ENCODE measurements at places on chromosomes 7 and 10. TPM values are rescaled to one million over a fixed set of nuclear protein-coding genes. Genes with fewer than 3 reads are reported as not detected.

- no peak overlapping the region for H3K4me3 ChIP-seq
- H3K27ac ChIP-seq: no peak overlapping the region
- no peaks in the 10 kb centered on the region for H3K36me3 ChIP-seq
- no peak for DNase-seq
Measured at GRCh38 chr7:138223402-138223879, 147.2 kb downstream of the AKR1D1 start.

DNA sequence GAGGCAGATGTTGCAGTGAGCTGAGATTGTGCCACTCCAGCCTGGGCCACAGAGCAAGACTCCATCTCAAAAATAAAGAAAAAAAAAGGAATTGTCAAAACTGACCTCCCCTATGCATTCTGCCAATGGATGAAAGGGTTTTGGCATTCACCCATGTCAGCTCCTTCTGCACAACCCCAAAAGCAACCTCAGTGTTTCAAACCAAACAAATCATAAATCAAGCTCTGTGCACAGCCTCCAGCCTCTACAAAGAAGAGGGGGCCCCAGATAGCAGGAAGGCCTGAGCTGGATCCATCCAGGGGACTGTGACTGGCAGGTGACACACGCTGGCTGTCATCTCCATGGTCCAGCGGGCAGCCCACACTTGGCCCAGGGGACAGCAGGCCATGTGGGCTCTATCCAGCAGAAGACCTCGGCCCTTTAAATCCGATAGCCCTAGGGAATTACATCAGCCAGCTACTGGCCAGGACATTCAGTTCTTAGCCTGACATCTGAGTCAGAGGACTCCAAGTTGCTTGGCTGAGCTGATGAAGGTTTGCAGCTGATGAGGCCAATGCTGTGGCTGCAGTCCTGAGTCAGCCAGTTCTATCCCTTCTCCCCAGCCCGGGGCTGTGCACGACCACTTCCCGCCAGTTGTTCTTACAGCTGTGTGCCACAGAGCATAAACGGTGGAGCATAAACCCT lies 52.0 kb upstream of the FIGNL1 start:
- no peaks in the 10 kb centered on the region for H3K4me1 ChIP-seq
- no peaks in the 10 kb centered on the region for H3K27me3 ChIP-seq

DNA sequence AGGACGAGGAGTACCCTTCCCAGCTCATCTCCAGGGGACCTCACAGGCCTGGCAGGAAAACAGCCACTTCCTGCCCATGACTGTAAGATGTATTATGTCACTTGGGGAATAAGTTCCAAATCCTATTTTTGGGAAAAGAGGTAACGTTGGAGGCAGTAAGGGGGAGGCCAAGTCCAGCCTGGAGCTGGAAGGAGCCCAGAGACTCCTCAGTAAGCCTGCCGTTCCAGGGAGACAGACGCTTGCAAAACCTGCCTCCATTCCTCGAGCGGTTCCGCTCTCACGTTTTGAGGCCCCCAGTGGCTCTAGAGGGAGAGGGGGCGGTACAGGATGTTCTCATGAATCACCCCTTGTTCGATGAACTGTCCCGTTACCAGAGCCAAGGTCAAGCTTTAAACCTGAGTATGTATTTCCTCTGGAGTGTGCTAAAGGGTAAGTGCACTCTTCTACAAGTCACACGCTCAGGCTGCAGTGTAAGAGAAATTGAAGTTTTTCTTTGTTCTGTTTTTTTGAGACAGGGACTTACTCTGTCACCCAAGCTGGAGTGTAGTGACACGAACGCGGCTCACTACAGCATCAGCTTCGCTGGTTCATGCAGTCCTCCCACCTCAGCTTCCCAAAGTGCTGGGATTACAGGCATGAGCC lies 45.5 kb upstream of the CYTH3 start:
- H3K4me3 ChIP-seq: no peak overlapping the region
- H3K36me3 ChIP-seq: no peaks in the 10 kb centered on the region
- H3K27me3 ChIP-seq: no peaks in the 10 kb centered on the region
- H3K4me1 ChIP-seq: no peaks in the 10 kb centered on the region

GRCh38 chr7:43693687-43694398 lies 35.5 kb downstream of the COA1 start:
- H3K4me1 ChIP-seq: peaks cover 3% of the 10 kb centered on the region
- no peaks in the 10 kb centered on the region for H3K36me3 ChIP-seq
- no peaks in the 10 kb centered on the region for H3K27me3 ChIP-seq
- no peak overlapping the region for H3K4me3 ChIP-seq
- no peak overlapping the region for H3K27ac ChIP-seq

GRCh38 chr7:77306231-77307067 lies 106.8 kb upstream of the FGL2 start:
- no peak for DNase-seq
- peaks cover 2% of the 10 kb centered on the region for H3K36me3 ChIP-seq
- no peaks in the 10 kb centered on the region for H3K27me3 ChIP-seq
- no peaks in the 10 kb centered on the region for H3K4me1 ChIP-seq
- no peak overlapping the region for H3K27ac ChIP-seq
- H3K4me3 ChIP-seq: no peak overlapping the region

GRCh38 chr7:43757073-43757720 lies 1.3 kb upstream of the BLVRA start:
- H3K27ac ChIP-seq: no peak overlapping the region
- no peaks in the 10 kb centered on the region for H3K36me3 ChIP-seq
- DNase-seq: no peak
- peaks cover 10% of the 10 kb centered on the region for H3K4me1 ChIP-seq
- no peak overlapping the region for H3K4me3 ChIP-seq

The CAMK1D gene
- polyA plus RNA-seq: 5.2 TPM

The CYP2E1 gene
- 5,149 TPM for polyA plus RNA-seq

- no peak for DNase-seq
- no peak overlapping the region for H3K4me3 ChIP-seq
- peaks cover 3% of the 10 kb centered on the region for H3K4me1 ChIP-seq
- no peaks in the 10 kb centered on the region for H3K36me3 ChIP-seq
Measured at GRCh38 chr10:34627331-34627730, 187.8 kb downstream of the PARD3 start.

GRCh38 chr7:108723381-108723814 lies 153.7 kb downstream of the DNAJB9 start:
- no peak overlapping the region for H3K4me3 ChIP-seq
- no peaks in the 10 kb centered on the region for H3K4me1 ChIP-seq
- H3K27ac ChIP-seq: no peak overlapping the region
- H3K36me3 ChIP-seq: no peaks in the 10 kb centered on the region
- no peaks in the 10 kb centered on the region for H3K27me3 ChIP-seq

The MBL2 gene
- 80.8 TPM for polyA plus RNA-seq

DNA sequence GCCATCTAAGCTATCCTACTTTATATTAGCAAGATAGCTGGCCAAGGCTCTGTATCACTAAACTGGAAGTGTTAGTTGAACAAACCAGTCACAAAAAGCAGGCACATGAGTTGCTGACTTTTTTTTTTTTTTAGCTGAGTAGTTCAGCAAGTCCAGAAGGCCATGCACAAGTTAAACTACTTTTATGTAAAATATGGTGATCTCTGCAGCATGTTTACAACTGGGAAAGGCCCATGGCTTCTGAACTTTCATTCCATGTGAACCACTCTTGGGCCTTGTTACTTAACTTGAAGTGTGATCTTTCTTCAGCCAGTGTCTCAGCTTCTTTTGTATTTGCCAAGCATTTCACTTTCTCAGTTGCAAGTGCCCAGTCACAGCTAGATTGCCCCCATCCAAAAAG lies 78.5 kb downstream of the CALD1 start:
- DNase-seq: no peak
- H3K27ac ChIP-seq: no peak overlapping the region
- no peaks in the 10 kb centered on the region for H3K27me3 ChIP-seq

The TCAF2 gene
- polyA plus RNA-seq: 0.71 TPM

All from liver (tissue), 10 donors.